ENCODE measurements at places on chromosomes 1 and 21.

DNA sequence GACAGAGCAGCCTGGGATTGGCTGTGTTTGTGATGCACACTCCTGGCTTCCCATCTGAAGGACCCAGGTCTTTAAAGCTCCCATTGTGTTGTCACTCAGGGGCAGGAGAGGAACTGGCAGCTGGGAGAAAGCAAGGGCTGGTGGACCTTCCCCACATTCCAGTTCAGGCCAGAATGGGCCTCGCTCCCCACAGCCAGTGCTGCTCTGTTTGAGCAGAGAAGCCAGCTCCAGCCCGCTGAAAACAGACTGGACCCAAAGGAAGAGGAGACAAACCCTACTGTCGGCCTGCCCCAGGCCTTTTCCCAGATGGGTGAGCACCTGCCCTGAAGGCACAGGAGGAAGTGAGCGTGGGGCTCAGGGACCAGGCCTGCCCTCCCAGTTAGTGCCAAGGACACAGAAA lies 499.4 kb downstream of the NPHP4 start:
- no peak for DNase-seq

GRCh38 chr21:15671188-15671587 lies 58.6 kb upstream of the USP25 start:
- DNase-seq, result no peak

DNA sequence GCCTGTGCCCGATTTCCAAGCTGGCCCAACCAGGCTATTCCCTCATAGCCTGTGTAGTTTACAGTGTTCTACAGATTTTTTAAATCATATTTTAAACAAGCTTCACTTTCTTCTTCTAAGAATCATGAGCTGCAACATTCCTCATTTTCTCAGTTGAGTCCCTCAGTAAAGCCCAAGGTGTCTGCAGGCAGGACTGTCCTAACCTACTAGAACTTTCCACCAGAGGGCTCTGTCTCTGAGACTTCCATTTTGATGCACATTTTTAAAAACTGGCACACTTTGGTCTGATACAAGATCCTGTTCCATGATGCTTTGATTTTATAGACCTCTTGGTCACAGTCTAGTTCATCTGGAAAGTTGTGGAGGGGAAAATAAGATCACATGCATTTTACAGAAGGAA lies 21.6 kb upstream of the SLAMF6 start:
- peak; percentile 52 for DNase-seq

DNA sequence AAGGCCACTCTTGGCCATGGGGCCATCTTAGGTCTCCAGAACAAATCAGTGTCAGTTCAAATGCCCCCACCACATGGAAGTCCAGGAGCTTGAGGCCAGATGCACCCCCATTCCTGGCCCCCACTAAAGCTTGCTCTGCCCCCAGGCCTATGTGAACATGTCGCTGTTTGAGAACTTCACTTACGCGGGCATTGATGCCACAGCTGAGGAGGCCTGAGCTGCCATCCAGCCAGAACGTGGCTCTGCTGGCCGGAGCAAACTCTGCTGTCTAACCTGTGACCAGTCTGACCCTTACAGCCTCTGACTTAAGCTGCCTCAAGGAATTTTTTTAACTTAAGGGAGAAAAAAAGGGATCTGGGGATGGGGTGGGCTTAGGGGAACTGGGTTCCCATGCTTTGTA lies 15.1 kb upstream of the MPL start:
- no peak for DNase-seq

- no peak for DNase-seq
Measured at GRCh38 chr21:46207920-46208591, 20.5 kb downstream of the LSS start.

- DNase-seq, result no peak
Measured at GRCh38 chr1:7221826-7222694, 436.8 kb downstream of the CAMTA1 start.

DNA sequence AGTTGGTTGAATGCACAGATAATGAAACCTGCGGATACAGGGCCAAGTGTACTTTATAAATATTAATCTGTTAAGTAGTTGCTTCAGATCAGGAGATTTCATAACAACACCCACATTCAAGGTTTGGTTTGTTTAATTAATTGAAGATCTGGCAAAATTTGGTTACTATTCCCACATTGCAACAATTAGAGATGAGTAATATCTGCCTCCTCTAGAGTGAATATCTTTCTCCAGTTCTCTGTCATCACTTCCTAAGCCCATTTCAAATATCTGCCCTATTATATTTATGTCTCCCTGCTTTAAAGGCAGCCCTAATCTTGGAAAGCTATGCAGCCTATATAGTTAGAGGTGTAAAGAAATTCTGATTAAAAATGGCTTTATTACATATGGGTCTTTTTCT lies 61.4 kb downstream of the PPP2R5A start:
- no peak for DNase-seq

All from CD4-positive, alpha-beta memory T cell (primary cell).